ENCODE measurements at places on chromosomes 1 and 21.

GRCh38 chr1:196951711-196952394 lies 8.3 kb downstream of the CFHR2 start:
- DNase-seq: no peak

- DNase-seq: peak; percentile 70
These were observed 462 bp upstream of the TLCD4 start for GRCh38 chr1:95116580-95117206.

- no peak for DNase-seq
These were observed 295.5 kb upstream of the DPYD start for GRCh38 chr1:98216304-98216703.

DNA sequence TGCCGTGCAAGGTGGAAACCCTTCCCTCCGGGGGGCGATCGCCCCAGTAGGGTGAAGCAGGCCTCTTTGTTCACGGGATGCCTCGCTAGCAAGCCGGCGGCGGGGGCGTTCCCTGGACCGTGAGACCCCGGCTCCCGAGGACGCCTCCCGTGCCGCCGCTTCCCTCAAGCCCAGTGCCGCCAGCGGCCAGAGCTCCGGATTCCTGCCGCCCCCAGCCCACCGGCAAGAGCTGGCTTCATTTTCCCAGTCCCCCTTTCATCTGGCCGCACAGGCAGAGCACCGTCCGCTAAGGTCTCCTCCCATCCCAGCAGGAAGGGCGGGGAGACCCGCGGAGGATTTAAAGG lies 16.3 kb downstream of the IER5 start:
- DNase-seq: peak; percentile 81

GRCh38 chr1:193794239-193794638 lies 607.8 kb upstream of the B3GALT2 start:
- no peak for DNase-seq

DNA sequence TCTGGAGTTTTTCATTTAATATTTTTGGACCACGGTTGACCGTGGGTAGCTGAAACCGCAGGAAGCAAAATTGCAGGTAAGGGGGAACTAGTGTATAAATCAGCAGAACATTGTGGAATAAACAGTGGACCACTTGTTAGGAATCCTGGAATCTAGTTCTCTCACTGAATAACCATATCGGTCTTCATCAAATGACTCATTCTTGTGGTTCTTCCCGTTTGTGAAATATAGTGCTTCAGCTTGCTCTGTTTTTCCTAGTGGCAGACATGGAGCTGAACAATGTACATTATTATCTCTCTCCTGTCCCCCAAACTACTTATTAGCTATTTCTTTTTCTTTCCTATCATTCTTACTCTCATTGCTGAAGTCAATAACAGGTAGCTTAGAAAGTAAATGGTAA lies 61.9 kb downstream of the HSPA13 start:
- DNase-seq: no peak

DNA sequence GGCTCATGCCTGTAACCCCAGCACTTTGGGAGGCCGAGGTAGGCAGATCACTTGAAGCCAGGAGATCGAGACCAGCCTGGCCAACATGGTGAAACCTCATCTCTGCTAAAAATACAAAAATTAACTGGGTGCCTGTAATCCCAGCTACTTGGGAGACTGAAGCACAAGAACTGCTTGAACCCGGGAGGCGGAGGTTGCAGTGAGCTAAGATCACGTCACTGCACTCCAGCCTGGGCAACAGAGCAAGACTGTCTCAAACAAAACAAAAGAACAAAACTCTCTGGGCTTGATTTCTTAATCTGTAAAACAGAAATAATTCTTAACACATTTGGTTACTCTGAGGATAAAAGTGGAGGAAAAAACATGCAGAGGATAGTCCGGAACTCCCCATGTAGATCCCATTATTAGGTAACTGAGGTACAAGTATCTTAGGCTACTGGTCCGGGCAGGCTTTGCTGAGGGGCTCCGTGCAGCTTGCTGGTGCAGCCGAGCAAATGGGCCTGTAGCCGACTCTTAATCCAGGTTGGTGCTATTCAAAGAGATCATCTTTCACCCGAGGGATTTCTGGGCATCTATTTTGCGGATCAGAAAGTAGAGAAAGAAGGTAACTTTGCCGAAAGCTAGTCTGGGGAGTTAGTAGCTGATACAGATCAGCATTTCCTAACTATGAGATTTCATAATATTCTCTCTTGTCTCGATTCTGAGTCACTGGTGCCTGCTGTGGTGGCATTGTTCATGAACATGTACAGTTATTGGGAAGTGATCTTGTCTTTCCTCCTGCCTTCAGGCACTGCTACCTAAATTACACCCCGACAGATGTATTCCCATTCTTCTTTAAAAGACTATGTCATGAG lies 56.8 kb downstream of the NFIA start:
- DNase-seq: no peak

DNA sequence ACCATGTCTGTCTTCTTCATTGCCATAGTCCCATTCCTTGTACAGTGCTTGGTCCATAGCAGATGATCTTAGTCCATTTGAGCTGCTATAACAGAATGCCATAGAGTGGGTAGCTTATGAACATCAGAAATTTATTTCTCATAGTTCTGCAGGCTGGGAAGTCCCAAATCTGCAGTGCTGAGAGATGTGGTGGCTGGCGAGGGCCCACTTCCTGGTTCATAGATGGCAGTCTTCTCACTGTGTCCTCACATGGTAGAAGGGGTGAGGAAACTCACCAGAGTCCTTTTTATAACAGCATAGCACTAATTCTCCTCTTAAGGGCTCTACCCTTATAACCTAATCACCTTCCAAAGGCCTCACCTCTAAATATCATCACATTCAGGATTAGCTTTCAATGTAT lies 23.1 kb upstream of the RAP1A start:
- DNase-seq: no peak

DNA sequence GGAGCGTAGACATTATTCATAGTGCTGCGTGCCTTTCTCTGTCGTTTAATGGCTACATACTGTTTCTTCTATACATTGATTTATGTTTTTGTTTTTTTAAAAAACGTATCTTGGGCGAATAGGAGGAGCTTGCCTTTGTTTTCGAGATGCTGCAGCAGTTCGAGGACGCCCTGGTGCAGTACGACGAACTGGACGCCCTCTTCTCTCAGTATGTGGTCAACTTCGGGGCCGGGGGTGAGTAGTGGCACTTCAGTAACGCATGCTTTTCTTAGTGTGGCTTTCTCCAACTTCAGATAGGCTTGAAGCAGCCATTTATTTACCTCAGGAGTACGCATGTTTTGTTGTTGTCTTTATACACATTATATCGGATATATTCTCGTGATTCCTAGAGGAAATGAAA lies 46.9 kb downstream of the TRAPPC10 start:
- DNase-seq: no peak

- no peak for DNase-seq
These were observed 72.4 kb downstream of the CASZ1 start for GRCh38 chr1:10724052-10724494.

All from NCI-H146 (cell line).